Stimulated activated CD4-positive, alpha-beta T cell treated with anti-CD3 and anti-CD28 coated beads, Interleukin-1b, Interleukin-23, amount 100 ng/mL, for 48 hours (primary cell): ENCODE measurements at places on chromosomes 4 and X.

DNA sequence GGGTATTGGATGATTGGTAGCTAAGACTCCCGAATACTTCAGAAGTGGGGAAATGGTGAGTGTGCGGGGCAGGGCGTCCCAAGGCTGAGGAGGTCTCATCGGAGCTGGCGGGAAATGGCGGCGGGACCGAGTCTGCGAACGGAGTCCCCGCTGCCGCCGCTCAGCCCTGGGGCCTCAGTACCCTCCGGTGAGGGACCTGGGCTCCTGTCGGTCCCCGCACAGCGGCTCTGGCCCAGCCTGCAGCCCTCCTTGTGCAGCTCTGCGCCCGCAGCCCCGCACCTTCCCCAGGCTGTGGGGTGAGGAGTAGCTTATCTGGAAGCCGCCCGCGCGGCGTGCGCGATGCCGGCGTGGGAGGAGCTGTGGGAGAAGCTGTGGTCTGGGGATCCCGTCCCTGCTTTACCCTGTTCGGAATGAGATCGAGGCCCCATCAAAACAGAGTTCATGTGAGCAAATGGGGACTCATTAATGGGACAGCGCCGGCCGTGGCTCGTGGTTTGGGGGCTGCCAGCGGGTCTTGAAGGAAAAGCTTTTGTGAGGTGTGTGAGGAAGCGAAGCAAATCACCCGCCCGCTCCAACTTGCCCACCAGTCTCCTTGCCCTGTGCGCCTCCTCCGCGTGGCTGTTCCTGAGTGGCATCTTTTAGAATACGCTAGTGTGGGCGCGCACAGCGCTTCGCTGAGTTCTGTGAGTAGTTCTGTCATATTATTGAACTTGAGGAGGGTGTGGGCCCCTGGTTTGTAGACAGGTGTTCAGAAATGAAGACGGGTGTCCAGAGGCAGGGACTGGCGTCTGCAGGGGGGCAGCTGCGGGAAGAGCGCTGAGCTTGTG is 531 bp downstream of the ZNF141 start:
- DNase-seq, result peak; percentile 56

DNA sequence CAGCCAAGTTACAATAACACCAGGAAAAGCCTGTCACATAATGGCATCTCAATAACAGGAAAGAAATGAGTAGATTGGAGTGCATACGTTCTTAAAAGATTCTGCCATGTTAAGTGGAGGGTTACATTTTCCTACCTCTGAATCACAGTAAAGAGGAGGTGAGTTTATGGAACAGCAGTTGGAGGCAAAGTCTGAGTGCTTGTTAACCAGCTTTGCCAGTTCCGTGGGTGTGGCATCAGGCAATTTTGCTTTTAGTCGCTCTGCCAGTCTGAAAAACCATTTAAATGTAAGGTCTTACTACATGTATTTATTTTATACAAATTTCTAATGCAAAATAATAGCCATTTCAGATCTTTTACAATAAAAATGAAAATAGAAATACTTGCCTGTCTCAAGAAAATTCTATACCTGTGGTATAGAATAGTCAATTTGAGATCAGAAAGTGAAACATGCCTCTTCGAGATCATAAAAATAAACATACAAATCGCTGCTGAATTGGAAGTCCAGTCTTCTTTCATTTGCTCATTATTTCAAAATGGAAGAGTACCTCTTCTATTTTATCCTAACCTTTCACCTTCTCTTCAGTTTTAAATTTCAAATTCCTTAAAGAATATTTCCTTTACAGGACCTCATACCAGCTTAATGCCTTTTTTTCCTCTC is 31.4 kb downstream of the GC start:
- no peak for DNase-seq

GRCh38 chr4:1628892-1629698 is 55.0 kb downstream of the FAM53A start:
- DNase-seq, result peak; percentile 58

GRCh38 chrX:29231800-29232199 is 644.6 kb downstream of the IL1RAPL1 start:
- no peak for DNase-seq

- DNase-seq, result no peak
These were observed 163.0 kb downstream of the SH3KBP1 start for GRCh38 chrX:19724409-19724808.

DNA sequence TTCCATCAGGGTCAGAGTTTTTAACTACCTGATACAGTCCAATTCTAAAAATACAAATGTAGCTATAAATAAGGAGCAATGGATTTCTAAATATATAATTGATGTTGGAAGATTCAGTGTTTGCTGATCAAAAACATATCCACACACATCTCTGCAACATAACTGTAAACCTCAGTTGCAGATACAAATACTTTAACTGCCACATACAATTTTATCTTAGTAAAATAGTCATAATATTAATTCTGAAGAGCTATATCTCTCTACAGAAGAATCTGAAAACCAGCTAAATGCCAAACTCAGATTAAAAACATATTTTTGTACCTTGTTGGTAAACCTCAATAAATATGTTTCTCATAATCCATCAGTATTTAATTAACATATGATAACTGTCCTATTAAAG is 674.3 kb upstream of the INTU start:
- DNase-seq, result no peak

GRCh38 chr4:177375372-177375771 is 65.7 kb downstream of the NEIL3 start:
- no peak for DNase-seq

DNA sequence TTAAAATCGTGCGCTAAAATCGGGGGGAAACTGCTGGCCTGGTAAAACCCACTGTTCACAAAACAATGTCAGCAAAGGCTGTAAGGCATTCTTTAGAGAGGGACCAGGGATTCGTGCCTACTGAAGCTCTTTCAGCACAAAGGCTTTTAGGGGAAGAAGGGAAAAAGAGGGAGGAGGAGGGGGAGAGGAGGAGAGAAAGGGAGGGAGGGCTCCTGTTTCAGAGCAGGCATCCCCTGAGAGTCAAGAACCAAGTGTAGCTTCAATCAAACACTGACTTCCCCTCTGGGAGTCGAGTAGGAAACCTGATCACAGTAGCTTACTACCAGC is 9.5 kb downstream of the BCOR start:
- no peak for DNase-seq

- DNase-seq, result no peak
These were observed 40.9 kb downstream of the GATB start for GRCh38 chr4:151719956-151720334.

- DNase-seq, result no peak
These were observed 2.2 kb upstream of the TMPRSS11E start for GRCh38 chr4:68445111-68445510.

- no peak for DNase-seq
These were observed 32.3 kb upstream of the C4orf50 start for GRCh38 chr4:6050551-6050950.

- no peak for DNase-seq
These were observed 24.0 kb upstream of the SNCA start for GRCh38 chr4:89860971-89861370.

DNA sequence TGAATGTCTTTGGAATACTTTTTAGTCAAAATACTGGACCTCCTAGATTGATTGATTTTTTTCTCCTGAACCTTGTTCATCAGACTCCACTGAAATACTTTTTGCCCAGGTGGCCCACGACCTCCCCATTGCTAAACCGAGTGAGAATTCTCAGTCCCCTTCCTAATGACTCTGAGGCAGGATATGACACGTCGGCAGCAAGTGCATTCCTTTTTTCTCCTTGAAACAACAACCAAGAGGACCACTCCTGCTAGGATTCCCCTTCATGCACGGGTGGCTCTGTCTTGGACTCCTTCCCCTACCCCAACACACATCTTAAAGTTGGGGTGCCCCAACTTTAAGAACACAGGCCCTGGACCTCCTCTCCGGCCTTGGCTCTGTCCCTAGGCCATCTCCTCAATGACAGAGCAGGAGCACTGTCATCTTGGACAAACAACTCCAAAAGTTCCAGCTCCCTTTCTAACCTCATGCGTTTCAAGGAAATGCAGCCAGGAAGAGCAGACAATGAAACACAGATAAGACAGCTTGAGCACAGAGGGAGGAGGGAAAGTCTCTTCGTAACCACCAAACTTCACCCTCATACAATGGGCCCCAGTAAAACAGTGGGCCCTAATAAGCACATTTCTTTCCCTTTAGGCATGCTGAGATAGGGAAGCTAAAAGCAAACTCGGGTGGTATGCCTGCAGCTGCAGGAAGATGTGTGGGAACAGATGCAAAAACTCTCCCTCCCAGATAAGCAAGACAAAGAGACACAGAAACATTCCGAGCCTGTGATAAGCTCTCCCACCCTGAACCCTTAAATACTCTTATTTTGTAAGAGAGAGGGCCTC is 33.9 kb downstream of the ZBTB49 start:
- no peak for DNase-seq

DNA sequence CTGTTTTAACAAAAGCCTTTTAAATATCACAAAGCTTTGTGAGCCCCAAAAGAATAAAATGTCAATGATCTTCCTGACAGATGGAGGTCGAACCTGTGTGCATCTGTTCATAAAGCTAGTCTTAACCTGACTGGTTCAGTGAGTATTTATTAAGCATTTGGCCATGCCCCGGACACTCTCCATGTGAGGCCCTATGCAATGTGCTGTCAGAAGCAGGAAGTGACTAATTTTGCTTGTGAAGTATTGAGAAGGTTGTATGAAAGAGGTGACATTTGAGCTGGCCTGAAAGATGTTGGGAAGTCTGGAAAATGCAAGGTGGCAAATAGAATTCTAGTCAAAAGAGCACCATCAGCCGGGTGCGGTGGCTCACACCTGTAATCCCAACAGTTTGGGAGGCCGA is 171.4 kb downstream of the MSL3 start:
- DNase-seq, result no peak

DNA sequence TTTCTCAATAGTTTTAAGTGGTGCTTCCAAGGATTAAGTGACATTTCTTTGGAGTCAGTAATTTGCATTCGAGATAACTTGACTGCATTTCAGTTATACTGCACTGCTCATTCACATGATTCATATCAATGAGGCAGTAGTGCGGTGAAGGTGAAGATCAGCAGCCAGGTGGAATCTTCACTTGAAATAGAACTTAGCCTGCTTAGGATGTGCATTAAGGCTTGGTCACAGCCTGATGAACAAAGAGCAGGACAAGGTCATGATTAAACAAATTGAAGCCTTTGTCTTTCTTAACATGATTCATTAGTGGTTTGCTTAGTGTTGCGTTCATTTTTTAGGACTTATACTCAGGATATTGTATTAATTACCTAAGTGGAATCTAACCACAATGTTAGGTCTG is 212.1 kb upstream of the GALNTL6 start:
- no peak for DNase-seq

DNA sequence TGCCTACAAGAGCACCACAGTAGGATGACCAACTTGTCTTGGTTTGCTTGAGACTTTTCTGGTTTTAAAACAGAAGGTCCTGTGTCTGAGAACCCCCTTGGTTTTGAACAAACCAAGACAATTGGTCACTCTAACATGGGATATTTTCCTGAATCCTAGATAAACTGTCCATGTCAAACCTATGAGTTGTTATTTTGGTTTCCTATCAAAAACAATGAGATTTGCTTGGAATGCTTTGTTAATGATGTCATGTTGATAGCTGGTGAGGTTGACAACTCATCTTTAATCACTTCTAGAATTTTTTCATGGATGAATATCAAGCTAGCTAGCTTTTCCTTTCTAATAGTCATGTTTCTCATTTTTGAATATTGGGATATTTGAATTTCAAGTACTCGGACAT is 518.3 kb upstream of the ARX start:
- no peak for DNase-seq

DNA sequence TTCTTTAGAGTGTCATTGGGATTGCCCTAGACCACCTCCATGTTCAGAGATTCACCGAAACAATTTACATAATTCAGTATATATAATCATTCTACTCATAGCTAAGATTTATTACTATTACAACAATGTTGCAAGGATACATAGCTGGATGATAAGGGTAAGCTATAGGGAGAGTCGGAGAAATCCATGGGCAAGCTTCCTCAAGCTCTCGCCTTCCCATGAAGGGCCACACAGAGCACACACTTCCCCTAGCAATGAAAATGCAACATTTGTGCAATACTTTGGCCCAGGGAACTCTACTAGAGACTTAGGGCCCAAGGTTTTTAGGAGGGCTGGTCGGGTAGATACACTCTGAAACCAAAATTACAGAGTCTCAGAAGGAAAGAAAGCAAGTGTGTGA is 49.7 kb upstream of the ABCG2 start:
- no peak for DNase-seq

DNA sequence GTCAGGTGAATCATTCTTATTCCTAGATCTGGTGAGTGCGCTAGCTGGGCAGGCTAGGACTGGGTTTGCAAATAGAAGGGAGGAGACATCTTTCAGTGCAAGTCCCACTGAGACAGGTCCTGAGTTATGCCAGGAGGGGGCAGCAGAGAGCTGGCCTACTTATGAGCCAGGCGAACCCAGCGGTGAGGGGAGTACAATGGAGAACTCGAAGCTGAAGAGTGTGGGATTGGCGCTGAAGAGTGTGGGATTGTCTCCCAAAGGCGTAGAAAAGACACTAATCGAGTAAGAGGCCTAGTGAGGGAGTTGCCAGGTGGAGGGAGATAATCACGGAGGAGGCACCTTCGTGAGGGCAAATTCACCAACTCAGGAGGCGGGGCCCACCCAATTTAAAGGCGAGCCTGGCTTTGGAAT is 91.7 kb upstream of the CXorf66 start:
- DNase-seq, result peak; percentile 53

DNA sequence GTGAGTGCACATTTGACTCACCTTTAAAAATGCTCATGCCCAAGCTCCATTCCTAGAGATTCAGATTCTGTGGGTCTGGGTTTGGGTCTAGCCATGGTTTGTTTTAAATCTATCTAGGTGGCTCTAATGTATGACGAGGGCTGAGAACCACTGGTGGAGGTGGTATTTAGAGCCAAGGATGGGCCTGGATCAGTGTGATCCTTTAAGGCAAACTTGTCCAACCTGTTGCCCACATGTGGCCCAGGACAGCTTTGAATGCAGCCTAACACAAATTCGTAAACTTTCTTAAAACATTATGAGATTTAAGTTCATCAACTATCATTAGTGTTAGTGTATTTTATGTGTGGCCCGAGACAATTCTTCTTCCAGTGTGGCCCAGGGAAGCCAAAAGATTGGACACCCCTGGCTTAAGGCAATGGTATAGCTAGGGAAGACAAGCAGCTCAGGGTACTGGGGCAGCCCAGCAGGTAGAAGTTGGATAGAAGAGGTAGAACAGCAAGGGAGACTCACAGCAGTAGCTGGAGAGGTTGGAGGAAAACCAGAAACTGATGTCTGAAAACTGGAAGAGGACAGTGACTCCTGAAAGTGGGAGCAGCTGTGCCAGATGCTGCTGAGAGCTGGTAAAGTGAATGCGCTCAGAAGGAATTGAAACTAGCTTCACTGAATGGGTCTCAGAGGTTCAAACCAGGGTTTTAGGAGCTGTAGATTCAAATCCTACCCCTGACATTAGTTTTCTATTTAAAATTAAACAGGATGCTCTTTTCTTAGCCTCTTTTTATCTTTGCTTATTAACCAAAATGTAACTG is 18.2 kb downstream of the ADD1 start:
- no peak for DNase-seq
